ENCODE measurements at places on chromosomes 11 and 22.
A peak's percentile ranks its signal among the peaks of the same experiment; 100 is the strongest.

- no peaks in the 10 kb centered on the region for H3K27me3 ChIP-seq
- DNase-seq, result peak; percentile 53
- H3K27ac ChIP-seq, result peak overlapping the region; percentile 76
- H3K36me3 ChIP-seq, result no peaks in the 10 kb centered on the region
Observed at GRCh38 chr22:46054091-46055073, 77.4 kb upstream of the WNT7B start.

DNA sequence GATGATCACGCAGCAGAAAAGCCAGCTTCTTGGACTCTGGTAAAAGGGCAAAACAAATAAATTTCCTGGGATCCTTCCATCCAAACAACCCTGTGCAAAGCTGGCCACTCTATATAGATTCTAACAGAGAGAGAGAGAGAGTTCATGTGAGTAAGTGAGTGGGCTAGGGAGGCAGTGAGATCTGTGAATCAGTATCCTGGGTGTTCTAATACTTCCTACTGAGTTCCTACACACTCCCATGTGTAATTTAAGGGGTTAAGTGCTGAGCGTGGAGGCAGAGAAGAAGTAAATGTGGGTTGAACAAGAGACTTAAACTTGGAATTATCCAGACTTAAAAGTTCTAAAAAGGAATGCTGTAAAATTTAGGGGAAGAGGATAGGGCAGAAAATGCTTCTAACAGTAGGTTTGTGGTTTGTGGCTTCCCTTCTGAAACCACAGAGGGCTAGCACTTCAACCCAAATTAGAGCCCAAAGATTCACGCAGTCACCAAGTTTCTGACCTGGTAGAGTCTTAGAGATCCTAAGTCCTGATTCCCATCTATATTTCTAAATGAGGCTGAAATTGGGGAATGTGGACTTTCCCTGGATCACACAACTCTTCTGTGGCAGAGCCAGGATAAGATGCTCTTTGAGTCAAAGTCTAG lies 413.9 kb downstream of the TENM4 start:
- DNase-seq, result no peak
- peaks cover 9% of the 10 kb centered on the region for H3K4me1 ChIP-seq
- no peak overlapping the region for H3K27ac ChIP-seq
- peaks cover 7% of the 10 kb centered on the region for H3K27me3 ChIP-seq
- H3K36me3 ChIP-seq, result no peaks in the 10 kb centered on the region
- H3K4me3 ChIP-seq, result no peak overlapping the region

DNA sequence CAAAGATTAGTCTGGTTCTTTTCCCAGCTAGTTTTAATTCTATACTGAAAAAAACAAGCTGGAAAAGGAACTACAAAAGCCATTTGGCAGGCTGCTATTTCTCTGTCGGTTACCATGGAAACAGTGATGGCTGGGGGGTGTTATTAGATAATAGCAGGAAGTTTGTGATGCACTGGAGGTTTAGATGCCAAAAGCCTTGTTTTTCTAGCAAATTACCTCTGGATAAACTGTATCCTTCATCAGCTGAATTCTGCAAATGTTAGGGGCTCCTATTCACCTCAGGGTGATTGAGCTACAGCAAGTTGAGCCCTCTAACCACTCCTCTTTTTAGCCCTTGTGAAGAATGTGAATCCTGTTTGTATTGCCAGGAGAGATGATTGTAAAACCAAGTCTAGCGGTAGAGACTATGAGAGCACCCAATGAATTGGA lies 25.2 kb downstream of the ALKBH3 start:
- no peak for DNase-seq
- H3K4me3 ChIP-seq, result no peak overlapping the region
- peaks cover 20% of the 10 kb centered on the region for H3K36me3 ChIP-seq

DNA sequence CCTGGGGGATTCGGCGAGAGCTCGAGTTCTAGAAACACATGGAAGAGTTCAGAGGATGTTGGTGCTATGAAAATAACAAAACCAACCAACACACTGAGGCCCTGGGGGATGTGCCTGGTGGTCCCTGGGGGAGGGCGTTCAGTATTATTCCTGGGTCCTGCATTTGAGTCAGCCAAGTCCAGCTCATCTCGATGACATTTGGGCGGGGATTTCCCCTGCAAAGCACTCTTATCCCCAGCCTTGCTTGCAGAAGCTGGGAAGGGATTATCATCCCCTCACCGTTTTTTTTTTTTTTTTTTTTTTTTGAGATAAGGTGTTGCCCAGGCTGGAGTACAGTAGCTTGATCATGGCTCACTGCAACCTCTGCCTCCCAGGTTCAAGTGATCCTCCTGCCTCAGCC lies 2.1 kb upstream of the SMIM38 start:
- DNase-seq, result no peak
- peaks cover 13% of the 10 kb centered on the region for H3K27me3 ChIP-seq
- H3K4me3 ChIP-seq, result no peak overlapping the region

GRCh38 chr11:27468209-27468994 lies 4.2 kb downstream of the LGR4 start:
- no peak overlapping the region for H3K27ac ChIP-seq
- no peaks in the 10 kb centered on the region for H3K27me3 ChIP-seq
- peaks cover 11% of the 10 kb centered on the region for H3K4me1 ChIP-seq
- H3K36me3 ChIP-seq, result no peaks in the 10 kb centered on the region
- DNase-seq, result no peak
- H3K4me3 ChIP-seq, result no peak overlapping the region

DNA sequence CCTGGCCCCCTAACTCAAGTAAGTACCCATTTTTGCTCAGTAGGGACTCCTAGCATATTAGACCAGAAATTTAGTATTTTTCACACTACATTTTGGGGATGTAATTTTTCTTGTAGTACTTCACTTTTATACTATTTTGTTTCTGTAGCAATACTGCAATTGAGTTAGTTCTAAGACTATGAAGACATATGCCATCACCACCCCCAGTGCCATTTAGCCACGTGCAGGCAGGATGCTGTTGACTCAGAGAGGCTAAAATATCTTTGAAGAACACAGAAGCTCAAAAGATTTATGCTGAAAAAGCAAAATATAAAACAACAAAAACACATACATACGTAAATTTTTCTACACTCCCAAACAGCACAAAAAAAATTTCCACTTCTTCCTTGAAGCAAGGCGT lies 29.1 kb upstream of the DLAT start:
- no peak overlapping the region for H3K27ac ChIP-seq
- no peak for DNase-seq
- H3K36me3 ChIP-seq, result no peaks in the 10 kb centered on the region
- H3K4me1 ChIP-seq, result no peaks in the 10 kb centered on the region
- H3K27me3 ChIP-seq, result no peaks in the 10 kb centered on the region
- no peak overlapping the region for H3K4me3 ChIP-seq

DNA sequence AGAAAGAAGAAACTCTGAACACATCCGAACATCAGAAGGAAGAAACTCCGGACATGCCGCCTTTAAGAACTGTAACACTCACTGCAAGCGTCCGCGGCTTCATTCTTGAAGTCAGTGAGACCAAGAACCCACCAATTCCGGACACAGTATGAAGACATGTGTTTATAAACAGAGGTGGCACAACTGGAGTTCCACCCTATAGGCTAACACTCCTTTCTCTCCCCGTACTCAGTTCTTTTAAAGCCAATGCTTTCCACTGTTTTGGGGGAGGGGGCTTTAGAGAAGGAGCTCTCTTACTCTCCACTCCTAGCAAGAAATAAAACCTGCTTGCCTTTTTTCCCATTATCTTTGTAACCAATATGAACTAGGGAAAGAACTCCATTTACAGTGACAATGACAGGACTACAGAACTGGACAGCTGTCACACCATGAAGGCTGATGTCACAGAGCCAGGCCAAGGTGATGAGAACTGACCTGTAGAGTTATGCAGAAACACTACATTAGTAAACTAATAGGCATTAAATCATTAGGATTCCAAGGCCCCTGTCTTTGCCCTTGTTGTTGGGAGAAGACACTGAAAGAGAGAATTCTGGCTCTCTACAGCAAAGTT lies 733 bp downstream of the TRIM5 start:
- H3K36me3 ChIP-seq, result peaks cover 10% of the 10 kb centered on the region
- no peaks in the 10 kb centered on the region for H3K27me3 ChIP-seq
- DNase-seq, result no peak
- H3K4me3 ChIP-seq, result peak overlapping the region; percentile 61
- H3K27ac ChIP-seq, result peak overlapping the region; percentile 89

All from B cell (primary cell).